Stimulated activated CD4-positive, alpha-beta T cell treated with anti-CD3 and anti-CD28 coated beads, TNF-alpha, amount 100 ng/mL, for 4 hours (primary cell): ENCODE measurements at places on chromosomes 5 and 9.

- no peak for DNase-seq
These were observed 38.1 kb downstream of the BASP1 start for GRCh38 chr5:17255471-17256021.

- no peak for DNase-seq
These were observed 115.9 kb downstream of the PIK3R1 start for GRCh38 chr5:68331192-68332079.

DNA sequence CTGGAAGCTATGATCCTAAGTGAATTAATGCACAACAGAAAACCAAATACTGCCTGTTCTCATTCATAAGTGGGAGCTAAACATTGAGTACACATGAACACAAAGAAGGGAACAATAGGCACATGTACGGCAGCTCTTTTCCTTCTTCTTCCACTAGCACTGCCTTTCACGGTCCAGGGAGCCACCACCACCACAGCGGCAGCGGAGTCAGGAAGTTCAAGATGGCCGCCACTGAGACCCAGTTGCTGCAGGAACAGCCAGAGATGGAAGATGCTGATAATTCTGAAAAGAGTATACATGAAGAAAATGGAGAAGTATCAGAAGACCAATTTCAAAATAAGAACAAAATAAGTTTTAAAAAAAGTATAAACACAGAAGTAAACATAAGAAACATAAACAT is 39.5 kb upstream of the TNFSF15 start:
- no peak for DNase-seq

DNA sequence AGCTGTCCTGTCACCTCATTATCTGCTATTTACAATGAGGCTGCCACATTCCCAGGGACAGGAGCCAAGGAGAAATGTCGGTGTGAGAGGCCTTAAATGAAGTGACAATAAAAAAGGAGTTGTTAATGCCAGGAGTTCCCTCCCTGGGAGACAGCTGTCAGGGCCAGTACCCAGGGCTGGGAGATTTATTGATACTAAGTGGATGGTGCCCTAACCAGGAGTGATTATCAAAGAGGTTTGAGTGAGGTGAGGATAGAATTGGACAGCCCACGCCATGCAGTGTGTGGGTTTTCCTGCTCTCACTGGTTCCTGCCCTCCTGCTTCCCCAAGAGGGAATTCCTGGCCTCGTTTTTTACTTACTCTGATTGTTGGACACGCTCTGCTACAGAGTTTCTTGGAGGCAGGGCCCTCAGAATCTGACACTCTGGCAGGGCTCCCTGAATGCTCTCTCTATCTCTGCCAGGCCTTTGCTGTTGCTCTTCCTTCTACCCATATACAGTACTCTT is 150.8 kb downstream of the GRIA1 start:
- DNase-seq = no peak

- no peak for DNase-seq
These were observed 15.1 kb downstream of the PHF2 start for GRCh38 chr9:93591301-93592007.

- DNase-seq = no peak
These were observed 207.2 kb downstream of the ENC1 start for GRCh38 chr5:74433255-74433895.

DNA sequence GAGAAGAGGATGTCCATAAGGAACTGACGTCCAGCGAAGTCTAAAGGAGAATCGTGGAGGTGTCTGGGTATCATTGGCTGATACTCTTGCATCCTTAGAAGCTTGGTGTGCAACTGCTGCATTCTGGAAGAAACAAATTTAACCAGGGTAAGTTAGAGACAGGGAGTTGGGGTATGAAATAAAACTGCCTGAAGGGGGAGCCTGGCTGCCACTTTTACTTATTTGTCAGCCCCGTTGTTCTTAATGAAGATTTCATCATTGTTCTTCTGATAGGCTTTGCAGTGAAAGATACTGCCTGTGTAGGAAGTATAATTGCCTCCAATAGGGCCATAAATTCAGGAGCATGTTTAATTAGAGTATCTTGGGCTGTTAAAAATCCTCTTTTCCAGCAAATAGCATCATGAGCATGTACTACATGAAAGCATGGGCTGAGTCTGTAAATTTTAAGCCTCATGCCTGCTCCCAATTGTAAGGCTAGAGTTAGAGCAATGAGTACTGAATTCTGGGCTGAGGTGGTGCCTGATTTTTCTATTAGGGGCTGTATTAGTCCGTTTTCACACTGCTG is 1264.5 kb upstream of the ACO1 start:
- DNase-seq = peak; percentile 9

GRCh38 chr9:126490871-126491567 is 122.7 kb upstream of the LMX1B start:
- DNase-seq = no peak
